Activated CD8-positive, alpha-beta T cell treated with anti-CD3 and anti-CD28 coated beads, Interleukin-2, amount 10 ng/mL, durations not matched to agents 7 days and 5 days (primary cell): ENCODE measurements at places on chromosomes 1 and 21. TPM values are rescaled to one million over a fixed set of nuclear protein-coding genes. Genes with fewer than 3 reads are reported as not detected.

The ICOSLG gene
- total RNA-seq, result 1.8 TPM

DNA sequence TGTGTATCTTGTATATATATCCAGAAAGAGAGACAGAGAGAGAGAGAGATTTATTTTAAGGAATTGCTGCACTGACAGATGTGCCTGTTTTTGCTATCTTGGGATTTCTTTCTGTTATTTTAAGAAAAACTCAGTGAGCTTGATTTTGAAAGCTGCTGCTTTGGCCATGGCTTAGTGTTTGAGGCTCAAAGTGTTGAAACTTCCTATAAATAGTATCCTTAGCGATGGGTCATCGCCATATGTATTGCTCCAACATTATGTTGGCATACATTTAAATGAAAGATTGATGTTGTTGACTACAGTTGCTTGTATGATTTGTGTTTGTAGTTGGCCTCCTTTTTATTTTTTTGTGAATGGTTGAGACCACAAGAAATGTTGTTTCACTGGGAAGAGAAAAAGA is 29.0 kb upstream of the NTPCR start:
- no peak for DNase-seq

DNA sequence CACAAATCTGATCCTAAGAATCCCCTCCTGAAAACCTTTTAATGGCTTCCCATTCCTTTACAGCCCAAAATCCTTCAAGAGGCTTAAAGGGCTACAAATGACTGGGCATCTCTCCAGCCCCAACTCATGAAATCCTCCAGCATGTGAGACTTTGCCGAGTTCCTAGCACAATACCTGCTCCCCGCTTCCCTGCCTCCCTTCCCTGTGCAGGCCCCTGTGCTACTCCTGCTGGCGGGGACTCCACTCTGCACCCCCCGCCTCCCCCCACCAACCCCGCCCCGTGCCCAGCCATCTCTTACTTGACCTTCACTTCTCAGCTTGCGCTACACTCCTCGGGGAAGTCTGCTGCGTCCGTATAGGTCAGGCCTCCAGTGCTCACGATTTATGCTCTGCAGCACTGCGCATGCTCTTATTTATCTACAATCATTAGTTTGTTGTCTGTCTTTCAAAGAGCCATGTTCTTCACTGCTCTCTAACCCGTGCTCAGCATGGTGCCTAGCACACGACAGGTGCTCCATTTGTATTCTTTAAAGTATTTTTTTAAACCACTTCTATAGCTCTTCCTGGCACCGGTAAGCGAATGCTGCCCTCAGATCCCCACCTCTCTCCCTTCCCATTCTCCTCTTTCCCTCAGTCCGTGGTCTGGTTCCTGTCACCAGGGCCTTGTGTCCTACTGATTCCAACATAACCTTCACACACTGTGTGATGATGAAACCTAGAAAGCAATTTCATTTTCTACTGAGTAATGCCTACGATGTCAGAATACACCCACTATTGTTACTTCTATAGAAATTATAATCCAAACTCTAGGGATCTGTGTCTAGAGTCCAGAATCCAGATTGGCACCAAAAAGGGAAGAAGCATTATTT is 37.5 kb upstream of the PLA2G2C start:
- no peak for DNase-seq

DNA sequence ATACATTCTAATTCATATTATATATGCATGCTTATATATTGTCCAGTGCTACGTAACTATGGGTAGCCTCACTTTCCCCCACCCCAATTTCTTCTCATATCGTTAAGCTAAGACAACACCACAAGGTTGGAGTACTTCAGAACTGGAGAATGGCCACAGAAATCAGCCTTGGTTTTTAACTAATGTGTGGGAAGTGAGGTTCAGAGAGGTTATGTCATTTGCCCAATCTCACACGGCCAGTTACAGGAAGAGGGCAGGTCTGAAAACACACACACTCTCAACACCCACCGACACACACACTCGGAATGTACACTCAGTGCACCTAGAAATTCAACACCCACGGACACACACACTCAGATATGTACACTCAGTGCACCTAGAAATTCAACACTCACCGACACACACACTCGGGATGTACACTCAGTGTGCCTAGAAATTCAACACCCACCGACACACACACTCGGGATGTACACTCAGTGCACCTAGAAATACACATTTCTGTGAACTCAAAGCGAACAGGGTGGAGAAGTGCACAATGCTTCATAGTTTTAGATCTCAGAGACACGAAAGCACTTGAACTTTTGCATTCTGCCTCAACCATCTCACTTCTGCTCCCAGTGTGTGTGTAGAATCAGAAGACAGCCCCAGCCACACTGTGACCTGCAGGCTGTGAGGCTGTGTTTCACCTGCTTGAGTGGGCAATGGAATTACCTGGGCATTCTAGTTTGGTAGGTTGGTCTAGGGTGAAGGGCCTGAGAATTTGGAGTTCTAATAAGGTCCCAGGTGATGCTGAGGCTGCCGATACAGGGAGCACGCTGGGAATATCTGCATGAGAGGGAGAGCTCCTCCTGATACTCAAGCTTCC is 170.4 kb downstream of the CLIC6 start:
- no peak for DNase-seq

DNA sequence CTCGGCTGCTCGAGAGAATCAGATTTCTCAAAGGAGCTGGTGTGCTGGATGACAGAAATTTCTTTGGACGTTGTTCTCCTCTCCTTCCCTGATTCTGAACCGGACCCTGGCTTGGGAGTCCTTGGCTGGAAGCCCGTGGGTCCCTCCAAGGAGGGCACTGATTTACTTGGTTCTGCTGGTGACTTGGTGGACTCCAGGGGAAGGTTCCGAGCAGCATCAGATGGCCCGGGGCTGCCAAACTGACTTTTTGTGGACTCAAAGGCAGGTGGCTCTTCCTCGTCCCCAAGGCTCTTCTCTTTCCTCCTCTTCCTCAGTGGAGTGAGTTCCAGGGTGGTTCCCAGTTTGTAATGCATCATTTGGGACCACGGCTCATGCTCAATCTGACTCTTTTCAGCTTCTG is 97.9 kb upstream of the EDN2 start:
- no peak for DNase-seq
